ENCODE measurements at places on chromosomes 7 and 10.

DNA sequence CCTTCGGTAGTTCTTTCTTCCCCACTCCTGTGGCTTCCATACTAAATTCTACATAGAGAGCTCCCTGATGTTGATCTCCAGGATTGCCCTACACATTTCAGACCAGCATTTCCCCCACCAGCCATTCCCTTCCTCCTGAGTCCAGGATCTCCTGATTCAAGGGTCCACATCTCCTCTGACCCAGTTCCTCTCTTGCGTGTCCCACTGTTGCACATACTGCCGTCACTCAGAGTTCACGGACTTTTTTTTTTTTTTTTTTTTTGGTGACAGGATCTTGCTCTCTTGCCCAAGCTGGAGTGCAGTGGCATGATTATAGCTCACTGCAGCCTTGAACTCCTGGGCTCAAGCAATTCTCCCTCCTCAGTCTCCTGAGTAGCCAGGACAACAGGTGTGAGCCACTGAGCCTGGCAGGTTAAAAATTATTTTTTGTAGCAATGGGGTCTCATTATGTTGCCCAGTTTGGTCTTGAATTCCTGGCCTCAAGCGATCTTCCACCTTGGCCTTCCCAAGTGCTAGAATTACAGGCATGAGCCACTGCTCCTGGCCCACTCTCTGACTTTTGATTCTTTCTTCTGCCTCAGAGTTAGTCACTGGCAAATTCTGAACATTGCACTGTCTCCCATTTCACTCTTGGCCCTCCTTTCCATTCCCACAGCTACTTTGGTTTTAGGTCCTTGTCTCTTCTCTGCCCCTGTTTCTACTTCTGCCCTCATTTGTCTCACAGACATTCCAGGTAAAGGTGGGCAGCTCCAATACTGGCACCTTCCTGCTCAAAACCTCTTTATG is 29.6 kb upstream of the ZRANB1 start:
- DNase-seq, result no peak

- DNase-seq, result no peak
Observed at GRCh38 chr10:60967260-60967659, 23.3 kb upstream of the RHOBTB1 start.

GRCh38 chr10:104067525-104067924 is 18.2 kb downstream of the COL17A1 start:
- DNase-seq, result no peak

- no peak for DNase-seq
Observed at GRCh38 chr10:97852277-97852676, 2.6 kb downstream of the GOLGA7B start.

DNA sequence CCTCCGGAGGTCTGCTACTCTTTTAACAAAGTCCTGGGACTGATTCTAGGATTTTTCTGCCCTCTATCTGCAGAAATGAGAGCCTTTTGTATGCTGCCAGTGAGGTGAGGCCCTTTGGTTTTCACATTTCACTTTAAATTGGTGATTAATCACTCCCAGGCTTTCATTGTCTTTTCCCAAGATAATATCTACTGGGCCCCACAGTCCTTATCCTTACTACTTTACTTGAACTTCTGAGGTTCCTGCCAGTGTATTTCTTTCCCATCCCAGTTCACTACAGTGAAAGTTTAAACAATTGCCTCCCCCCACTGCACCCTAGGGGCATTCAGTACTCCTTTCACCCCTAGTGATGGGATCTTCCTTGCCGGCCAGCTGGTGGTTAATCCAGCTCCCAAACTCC is 127.4 kb upstream of the INHBA start:
- DNase-seq, result no peak

DNA sequence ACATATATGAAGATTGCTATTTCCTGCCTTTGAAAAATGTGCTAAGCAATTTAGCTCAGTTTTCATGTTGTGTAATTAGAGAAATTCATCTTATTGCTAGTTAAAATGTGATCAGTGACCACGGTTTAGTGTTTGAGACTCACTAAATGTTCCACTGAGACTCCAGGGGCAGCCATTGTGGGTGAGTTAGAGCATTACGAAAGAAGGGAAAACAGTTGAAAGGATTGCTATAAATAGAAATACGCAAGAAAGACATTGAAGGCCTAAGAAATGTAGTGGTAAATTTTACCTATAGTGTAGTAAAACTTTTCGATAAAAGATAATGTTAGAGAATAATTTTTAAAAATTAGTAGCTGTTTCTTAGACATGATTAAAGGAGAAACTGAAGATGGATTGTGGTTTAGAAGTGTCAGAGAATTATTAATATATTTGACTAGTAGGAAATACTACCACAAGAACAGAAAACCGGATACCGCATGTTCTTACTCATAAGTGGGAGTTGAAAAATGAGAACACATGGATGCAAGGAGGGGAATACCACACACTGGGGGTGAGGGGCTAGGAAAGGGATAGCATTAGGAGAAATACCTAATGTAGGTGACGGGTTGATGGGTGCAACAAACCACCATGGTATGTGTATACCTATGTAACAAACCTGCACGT is 394.5 kb downstream of the SEMA3D start:
- DNase-seq, result peak; percentile 25

- DNase-seq, result no peak
Observed at GRCh38 chr10:1366811-1367425, 310.7 kb downstream of the WDR37 start.

DNA sequence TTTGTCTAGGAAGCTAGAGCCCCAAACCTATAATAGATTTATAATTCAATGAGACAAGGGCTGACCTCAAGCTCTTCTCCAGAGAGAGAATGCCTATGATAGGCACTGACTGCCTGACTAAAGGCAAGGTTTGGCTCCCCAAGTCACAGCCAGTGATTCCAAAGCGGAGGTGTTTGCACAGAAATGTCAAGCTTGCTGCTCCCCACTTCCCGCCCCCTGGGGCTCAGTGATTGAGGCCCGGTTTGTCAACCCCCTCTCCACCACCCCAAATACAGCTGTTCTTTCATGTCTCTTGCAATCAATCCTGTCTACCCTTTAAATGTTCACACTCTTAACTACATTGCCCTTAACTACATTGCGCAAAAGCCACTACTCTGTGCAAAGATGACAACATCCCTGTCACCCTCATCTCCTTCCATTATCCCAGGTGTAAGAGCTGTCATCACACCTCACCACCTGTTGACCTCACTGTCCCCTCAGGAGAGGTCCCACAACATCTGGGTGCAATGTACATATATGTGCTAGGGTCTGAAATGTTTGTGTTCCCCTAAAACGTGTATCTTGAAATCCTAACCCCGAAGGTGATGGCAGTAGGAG is 58.0 kb downstream of the NUDCD3 start:
- no peak for DNase-seq

- DNase-seq, result peak; percentile 85
Observed at GRCh38 chr10:4498711-4499251, 327.2 kb upstream of the AKR1E2 start.

DNA sequence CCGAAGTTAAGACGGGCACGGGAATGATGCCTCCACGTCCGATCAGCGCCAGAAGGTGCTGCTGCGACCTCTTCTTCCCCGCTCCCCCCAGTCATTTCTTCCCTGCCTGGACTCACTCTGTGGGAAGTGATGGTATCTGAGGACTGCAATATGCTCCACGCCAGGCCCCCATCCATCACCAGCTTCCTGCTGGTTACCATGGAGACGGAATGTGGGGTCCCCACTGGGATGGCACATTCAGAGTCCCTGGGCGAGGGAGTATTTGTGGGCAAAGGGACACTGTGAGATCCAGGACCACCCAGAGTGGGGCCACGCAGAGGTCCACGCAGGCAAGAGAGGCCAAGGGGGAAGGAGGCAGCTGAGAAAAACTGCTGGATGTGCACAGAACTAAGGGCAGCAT is 39.7 kb downstream of the CARD11 start:
- DNase-seq, result no peak

GRCh38 chr10:63497321-63497720 is 23.9 kb upstream of the REEP3 start:
- no peak for DNase-seq

DNA sequence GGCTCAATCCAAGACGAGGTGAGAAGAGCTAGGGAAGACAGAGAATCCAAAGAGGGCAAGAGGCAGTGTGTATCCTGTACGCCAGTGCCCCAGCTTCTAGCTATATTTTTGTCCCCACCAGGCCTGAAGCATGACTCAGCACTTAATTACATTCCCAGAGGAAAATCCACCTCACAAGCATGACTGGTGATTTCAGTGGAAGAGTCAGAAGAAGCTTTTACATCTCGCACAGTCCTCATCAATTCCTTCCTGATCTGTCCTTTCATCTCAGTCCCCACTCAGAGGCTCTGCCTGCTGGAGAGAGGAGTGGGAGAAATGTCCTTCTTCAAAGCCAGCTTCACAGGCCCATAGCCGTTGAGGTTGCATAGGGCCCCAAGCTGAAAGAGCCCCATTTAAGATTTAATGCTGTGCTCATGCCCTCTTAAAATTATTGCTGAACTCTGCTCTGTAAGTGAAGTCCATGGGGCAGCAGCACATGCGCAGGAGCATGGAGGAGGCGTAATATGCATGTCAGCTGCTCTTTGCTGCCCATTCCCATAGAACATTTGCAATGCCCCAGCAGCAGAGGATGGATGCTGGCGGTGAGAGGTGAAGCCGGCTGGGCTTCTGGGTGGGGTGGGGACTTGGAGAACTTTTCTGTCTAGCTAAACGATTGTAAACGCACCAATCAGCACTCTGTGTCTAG is 39.0 kb upstream of the AOAH start:
- no peak for DNase-seq

- DNase-seq, result no peak
Observed at GRCh38 chr7:125927556-125927955, 997.9 kb upstream of the POT1 start.

DNA sequence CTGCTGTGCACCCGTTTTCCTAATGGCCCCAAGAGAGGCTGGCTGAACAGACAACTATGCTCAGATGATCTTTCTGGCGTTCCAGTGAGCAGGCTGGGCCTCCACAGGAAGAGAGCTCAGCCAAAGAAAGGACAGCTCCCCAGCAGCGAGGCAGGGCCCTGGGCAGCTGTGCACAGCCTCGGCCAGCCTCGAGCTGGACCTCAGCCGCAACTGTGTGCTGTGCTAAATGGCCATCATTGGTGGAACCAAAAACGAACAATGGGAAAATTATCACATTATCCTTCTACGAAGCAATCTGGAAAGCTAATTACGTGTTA is 97.5 kb downstream of the CTBP2 start:
- no peak for DNase-seq

GRCh38 chr7:7201578-7202374 is 19.4 kb downstream of the C1GALT1 start:
- no peak for DNase-seq

DNA sequence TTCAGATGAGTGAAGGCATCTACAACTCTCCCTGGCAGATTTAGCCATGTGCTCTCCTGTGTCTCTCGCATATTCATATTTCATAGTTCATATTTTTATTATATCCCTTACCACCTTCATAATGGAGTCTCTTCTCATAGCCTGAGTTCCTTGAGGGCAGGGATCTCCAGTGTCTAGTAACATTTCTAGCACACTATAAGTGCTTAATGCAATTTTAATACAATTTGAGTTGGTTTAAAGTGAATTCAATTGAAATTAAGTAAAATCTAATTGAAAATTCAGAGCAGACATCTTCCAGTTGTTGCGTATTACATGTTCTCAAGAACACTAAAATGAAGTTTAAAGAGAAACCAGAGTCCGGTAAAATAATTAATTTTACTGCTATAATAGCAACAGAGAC is 163.6 kb upstream of the GNAI1 start:
- no peak for DNase-seq

- no peak for DNase-seq
Observed at GRCh38 chr10:112059220-112059619, 124.3 kb downstream of the GPAM start.

- DNase-seq, result no peak
Observed at GRCh38 chr10:5492929-5493576, 6.3 kb downstream of the CALML5 start.

DNA sequence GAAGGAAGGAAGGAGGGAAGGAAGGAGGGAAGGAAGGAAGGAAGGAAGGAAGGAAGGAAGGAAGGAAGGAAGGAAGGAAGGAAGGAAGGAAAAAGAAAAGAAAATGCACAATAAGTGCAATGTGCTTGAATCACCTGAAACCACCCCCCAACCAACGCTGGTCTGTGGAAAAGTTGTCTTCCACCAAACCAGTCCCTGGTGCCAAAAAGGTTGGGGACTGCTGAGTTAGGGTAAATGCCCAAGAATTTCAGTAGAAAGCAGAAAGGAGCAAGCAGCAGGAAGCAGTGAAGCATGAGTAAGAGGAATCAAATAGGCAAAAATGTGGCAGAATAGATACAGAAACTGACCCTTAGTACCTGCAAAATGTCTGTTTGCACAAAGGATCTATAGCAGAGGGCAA is 137.2 kb downstream of the JCAD start:
- DNase-seq, result no peak

- DNase-seq, result no peak
Observed at GRCh38 chr10:1287971-1288401, 231.8 kb downstream of the WDR37 start.

DNA sequence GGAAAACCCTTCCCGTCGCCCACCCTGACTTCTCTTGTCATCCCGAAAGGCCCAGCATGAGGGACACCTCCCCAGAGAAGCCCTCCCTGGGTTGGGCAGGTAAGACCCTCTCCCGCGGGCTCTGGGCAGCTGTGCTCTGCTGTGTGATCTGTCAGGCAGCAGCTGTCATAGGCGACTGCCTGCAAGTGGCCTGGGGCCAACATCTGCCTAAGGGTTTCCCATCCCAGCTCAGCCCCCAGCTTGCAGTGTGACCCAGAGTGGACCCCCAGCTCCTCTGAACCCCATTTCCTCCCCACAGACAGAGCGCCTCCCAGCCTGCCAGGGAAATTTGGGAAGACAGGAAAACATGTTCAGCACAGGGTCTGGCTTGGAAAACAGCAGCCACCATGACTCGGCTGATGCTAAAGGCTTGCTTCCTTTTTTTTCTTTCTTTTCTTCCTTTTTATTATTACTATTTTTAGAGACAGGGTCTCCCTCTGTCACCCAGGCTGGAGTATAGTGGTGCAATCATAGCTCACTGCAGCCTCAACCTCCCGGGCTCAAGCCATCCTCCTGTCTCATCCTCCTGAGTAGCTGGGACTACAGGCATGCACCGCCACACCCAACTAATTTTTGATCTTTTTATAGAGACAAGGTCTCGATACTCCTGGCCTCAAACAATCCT is 18.3 kb upstream of the TNRC18 start:
- no peak for DNase-seq

DNA sequence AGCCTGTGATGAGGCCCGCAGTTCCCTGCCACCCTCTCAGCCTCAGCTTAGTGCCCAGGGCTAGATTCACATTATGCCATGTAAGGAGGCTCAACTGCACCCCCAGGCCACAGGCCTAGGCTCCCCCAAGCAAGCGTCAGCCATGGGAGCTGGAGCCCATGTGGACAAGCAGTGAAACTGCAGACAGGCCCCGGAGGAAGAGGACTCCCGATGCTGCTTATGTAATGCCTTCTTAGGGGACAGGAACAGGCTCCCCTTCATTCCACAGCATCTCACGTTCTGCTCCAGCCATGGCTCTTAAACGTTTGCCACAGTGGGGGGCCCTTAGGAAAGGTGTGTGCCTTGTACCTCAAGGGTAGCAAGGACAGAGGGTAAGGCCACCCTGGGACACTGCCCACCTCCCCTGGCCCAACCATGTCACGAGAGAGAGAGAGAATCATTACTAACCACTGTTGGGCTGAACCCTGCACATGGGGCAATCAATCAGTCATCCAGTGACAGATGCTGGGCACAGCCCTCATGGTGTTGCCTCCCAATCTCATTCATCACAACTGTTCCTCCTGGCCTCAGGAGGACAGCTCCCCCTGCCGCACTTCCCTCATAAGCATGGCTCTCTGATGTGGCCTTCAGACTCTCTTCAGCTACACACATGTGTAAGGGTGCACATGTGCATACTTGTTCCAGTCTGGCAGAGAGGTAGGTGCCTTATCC is 263.0 kb downstream of the GRID1 start:
- no peak for DNase-seq

- peak; percentile 29 for DNase-seq
Observed at GRCh38 chr10:17273403-17273802, 45.4 kb downstream of the VIM start.
